Activated gamma-delta T cell treated with anti-CD3 and anti-CD28 coated beads, Interleukin-2, amount 50 U/mL, for 16 hours (primary cell): ENCODE measurements at places on chromosomes 2 and 18.

GRCh38 chr2:206989311-206989710, 50.0 kb downstream of the CPO start:
- no peak for DNase-seq

- no peak for DNase-seq
Measured at GRCh38 chr18:8020132-8020846, 453.2 kb downstream of the PTPRM start.

GRCh38 chr2:99421469-99421868, 68.3 kb downstream of the REV1 start:
- DNase-seq: no peak

DNA sequence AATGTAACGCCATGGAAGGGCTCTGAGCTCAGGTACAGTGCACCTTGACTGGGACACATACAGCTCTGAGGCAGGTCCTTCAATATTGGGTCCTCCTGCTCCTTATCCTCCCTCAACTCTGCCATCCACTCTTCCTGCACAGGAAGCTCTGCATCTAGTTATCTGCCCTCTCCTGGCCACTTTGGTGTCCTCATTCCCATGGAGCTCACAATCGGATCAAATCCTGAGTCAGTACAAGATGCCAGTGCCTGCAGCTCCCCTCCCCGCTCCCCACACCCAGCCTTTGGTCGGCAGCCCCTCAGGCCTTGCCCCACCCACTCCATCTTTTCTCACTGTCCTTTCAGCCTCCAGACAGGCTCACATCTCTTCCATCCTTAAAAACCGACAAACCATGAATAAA, 58.0 kb downstream of the LRRFIP1 start:
- no peak for DNase-seq

- no peak for DNase-seq
Measured at GRCh38 chr2:102350137-102350793, 5.3 kb upstream of the IL18R1 start.

DNA sequence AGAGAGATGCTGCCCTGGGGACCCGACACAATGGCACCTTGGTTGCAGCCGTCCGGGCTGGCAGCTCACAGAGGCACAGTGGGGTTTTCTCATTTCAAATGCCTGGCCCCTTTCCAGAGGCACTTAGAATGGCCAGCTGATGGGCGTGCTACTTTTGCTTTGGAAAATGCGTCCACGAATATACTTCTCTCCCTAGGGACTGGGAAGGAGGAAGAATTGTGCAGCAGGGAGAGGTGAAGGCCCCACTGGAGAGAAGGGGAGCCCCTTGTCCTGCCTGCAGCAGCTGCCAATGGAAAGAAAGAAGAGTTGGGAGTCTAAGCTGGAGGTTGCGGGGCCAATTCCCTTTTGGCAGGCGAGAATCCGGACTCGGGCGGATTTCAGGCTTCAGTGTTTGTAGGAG, 1.1 kb upstream of the MAL start:
- DNase-seq: no peak

DNA sequence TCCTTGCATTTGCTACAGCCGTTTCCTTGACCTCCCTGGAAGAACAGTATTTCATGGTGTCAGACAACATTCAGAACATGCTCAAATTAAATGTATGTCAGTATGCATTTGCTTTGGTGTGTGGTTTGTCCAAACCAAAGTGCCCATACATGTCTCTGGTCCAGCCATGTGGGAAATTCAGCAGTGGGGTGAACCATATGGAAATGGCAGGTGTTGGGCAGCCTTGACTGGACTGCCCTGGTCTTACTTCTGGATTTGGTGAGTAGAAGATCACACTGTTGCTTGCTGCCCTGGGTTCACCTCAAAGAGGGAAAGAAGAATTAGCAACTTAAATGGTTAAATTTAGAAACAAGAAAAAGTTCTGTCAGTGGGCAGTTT, 84.5 kb downstream of the MSH2 start:
- DNase-seq: no peak

DNA sequence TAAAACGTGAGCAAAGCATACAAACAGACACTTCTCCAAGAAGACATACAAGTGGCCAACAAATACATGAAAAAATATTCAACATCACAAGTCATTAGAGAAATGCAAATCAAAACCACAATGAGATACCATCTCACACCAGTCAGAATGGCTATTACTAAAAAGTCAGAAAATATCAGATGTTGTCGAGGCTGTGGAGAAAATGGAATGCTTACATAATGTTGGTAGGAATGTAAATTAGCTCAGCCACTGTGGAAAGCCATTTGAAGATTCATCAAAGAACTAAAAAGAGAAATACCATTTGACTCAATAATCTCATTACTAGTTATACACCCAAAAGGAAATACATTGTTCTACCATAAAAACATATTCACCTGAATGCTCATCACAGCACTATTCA, 825.7 kb downstream of the SUCLG1 start:
- DNase-seq: no peak

DNA sequence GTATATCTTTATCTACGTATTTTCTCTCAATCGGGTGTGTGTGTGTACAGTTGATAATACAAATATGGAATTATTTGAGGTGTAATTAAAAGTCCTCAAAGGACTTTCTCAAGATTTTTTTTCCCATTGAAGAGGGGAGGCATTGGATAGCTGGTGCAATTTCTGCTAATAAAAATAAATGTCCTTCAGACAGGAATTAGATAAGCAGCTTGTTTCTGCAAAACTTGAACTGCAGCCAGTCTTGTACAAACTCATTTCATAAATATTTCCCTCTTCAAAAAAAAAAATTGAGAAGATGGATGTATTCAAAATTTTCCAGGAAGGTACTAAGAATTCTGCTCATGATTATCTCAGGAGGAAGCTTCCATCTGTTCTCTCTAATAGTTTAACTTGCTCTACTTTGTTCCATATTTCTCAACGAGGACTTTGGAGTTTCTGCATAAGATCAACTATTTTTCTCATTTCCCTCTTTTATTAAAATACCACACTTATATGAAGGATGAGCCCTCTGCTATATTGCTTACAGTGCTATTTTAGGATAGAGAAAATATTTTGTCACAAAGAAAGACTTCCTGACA, 33.0 kb upstream of the GLS start:
- DNase-seq: no peak

- DNase-seq: no peak
Measured at GRCh38 chr2:108182489-108182888, 57.3 kb upstream of the SULT1C3 start.

GRCh38 chr2:85523062-85523902, 15.7 kb upstream of the MAT2A start:
- DNase-seq: no peak

DNA sequence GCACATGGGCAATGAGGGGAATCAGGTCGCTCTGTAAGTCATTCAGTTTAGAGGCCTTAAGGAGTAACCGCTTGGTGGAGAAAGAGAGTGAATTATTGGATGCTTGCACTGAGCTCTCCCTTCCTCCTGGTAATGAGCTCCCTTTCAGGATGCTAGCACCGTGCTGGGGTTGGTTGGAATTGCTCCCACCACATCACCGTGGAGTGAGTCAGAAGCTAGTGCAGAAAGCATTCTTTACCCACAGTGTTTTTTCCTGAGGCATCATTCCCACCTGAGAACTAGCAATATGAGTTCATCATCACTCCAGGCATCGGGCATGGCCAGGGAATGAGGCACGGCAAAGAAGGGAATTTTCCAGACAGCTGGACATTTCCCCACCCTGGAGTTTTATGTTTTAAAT, 57.6 kb downstream of the ITGB6 start:
- no peak for DNase-seq

DNA sequence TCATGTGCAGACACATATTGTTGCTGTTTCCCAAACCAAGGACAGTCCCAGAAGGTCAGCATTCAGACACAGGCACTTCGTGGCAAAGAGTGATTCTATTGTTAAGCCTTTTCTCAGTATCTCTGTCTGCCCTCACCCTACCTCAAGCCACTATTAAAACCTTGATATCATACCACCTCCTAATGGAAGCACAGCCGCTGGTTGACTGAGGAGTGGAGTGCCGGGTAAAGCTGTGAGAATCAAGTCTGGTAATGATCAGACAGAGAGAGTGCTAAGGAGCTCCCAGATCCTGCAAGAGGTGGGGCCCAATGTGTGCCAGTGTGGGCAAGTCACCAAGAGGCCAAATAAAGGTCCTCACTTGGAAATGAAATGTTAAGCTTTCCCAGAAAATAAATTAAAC, 819.5 kb downstream of the BCL11A start:
- no peak for DNase-seq

GRCh38 chr18:62183578-62184195, 3.2 kb downstream of the PIGN start:
- DNase-seq: peak; percentile 11

DNA sequence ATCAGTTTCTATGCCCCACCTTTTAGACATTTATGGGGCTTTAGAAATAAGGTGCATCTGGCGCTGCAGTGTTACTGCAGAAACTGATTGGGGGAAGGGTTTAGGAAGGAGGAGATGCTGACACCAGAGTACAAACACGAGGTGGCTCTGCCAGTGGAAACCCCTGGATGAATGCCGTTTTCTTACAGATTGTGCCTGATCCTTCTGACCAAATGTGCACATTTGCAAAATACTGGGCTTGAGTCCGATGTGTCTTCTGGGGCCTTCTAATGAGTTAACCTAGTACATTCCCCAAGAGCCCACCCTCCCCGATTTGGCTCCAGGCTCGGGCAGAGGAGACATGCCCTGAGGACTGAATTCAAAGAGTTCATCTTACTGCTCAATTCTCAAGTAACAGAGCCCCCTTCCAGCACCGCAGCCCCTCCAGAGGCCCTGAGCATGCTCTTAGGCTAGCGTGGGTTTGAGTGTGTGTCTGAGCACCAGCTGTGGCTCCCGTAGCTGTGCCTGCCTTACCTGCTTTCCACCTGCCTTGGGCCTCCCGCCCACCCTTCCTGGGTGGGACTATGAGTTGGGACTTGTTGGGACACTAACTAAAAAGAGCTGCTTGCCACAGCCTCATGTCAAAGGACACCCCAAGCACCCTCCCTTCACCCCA, 116.7 kb upstream of the COPS8 start:
- DNase-seq: no peak

DNA sequence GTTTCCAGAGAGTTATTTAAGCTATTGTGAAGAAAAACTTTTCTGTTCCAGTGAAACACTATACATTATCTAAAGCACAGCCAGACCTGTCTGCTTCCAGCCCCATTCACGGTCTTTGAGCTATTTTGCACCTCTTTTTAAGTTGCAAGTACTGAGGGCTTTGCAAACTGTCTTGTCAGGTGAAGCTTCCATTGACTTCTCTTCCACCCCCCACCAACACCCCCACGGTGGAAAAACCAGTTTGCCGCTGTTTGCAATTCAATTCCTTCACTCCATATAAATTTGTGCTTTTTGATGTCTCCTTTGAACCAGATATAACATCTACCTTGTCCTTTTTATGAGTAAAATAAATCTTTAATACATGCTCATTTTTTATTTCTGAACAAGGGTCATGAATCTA, 15.7 kb downstream of the B3GNT7 start:
- DNase-seq: no peak

DNA sequence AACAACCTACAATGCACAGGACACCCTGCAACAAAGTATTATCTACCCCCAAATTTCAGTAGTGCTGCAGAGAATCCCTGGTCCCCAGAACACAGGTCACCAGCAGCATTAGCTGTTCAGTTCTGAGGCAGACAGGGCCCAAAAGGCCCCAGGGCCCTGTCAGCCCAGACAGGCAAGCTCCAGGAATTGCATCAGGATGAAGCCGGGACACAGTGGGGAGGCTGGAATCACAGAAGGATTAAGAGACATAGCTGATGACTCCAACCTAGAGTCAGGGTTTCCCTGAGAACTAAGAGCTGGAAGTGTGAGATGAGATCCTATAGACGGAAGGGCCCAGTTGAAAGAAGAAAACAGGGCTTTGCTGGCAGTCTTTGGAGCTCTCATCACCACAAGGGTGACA, 148.1 kb downstream of the GALNT14 start:
- no peak for DNase-seq

DNA sequence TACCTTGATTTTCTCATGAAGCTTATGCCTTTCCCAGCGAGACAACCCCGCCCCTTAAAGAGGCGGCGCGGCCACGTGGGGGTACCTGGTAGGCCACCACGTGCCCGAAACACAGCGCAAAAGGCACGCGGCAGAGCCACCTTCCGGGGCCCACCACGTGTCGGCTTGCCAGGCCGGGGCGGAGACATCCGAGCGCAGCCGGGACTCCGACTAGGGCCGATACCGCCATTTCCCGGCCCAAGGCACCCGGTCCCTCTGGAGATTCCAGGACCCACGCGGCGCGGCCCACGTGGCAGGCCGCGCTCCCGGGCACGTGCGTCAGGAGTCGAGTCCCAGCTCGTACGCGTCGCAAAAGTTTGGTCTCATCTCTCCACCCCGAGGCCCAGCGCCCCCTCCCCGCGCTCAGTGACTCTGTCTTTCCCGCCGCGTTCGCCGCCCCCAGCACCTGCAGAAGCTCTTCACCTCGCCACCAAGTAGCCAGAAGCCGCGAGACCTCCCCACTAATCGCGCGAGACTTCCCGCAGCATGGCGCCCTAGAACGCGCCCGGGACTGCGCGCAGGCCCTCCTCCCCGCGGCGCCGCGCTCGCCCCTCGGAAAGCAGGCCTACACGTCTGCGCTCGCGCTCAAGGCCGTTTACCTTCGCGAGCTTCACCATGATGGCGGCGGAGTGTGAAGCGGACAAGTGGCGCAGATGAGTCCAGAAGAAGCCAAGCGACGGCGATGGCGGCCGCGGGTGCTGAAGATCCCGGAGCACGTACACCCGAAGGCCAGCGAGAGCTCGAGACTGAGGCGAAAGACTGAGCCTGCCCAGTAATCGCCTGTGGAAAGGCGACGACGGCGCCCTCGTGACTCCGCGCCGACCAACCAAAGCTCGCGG, at the start of gene NCL:
Gene NCL, minus strand, starts transcription at position 787 of the 878 bp plus-strand sequence. Its CDS starts 131 bp downstream, at position 656.
- DNase-seq: peak; percentile 81

GRCh38 chr2:173410579-173410978, 55.9 kb downstream of the CDCA7 start:
- no peak for DNase-seq

DNA sequence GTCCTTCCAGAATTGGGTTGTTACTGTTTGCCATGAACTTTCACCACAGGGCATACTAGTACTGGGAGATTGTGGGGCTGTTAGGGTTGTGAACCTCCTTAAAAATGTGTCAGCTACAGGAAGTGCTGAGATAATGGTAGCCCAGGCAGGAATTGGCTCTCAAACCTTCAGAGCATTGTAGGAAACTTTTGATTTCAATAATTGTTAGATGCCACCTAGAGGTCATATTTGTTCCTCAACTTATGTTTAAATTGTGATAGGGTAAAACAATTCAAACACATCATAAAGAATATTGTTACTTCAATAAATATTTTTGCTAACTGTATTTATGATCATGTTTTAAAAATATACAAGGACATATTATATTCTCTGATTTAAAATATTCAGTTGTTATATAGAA, 594.6 kb downstream of the ADCYAP1 start:
- DNase-seq: no peak

- no peak for DNase-seq
Measured at GRCh38 chr2:14960686-14961324, 328.3 kb downstream of the LRATD1 start.
